ENCODE measurements at places on chromosomes 2 and 18.

DNA sequence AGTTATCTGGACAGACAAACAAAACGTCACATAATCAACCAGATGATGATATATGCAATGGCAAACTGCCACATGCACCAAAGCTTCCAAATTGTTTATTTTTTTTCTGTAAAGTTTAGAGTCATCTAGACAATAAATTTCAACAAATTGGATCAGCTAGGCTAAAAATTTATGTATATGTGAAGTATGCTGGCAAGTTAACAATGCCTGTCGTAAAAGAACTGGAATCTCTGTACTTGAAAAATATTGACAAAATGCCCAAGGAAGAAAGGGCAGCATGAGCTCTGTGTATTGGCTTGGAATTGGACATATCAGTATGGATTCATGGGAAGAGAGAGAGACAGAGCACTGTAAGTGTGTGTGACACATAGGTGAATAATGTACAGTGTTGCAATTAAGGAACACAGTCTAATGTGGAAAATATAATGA lies 309.8 kb downstream of the ERBB4 start:
- DNase-seq: no peak

DNA sequence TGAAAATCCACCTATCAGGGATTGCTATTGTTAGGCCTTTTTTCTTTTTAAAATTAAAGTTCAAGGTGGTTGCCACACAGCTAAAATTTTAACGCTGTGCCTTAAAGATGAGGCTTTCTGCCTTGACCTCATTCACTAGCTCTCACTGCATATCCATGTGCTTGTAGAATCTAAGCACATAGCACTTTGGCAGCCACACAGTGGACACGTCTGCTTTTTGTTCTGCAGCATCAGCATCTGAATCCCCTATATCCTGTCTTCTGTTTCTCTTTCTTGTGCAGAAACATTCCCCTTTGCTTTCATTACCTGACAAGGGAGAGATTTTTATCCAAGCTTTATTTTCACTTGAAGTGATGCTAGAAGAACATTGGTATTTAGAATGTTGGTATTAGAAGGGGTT lies 38.1 kb downstream of the RALB start:
- no peak for DNase-seq

DNA sequence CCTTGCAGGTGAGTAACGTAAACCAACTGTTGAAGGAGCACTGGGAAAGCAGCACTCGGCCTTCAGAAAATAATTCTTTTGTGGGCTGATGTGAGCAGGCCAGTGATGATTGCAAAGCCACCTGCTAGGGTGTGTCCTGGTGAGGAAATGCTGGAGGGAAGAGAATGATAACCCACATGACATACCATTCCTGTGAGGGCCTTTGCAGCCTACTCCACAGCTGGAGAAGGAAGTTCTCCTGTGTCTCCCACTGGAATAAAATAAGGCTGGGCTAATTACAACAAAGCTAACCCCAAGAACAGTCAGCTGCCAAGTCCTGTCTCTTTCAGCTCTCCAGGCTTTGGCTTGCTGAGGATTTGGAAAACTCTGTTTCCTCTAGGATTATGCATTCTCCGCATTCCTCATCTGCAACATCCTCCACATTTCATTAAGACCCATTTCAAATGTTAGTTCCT lies 16.7 kb upstream of the DSG1 start:
- DNase-seq: no peak

GRCh38 chr18:62347089-62347506 lies 22.0 kb downstream of the TNFRSF11A start:
- no peak for DNase-seq

- no peak for DNase-seq
Measured at GRCh38 chr2:11688222-11689069, 18.5 kb upstream of the NTSR2 start.

DNA sequence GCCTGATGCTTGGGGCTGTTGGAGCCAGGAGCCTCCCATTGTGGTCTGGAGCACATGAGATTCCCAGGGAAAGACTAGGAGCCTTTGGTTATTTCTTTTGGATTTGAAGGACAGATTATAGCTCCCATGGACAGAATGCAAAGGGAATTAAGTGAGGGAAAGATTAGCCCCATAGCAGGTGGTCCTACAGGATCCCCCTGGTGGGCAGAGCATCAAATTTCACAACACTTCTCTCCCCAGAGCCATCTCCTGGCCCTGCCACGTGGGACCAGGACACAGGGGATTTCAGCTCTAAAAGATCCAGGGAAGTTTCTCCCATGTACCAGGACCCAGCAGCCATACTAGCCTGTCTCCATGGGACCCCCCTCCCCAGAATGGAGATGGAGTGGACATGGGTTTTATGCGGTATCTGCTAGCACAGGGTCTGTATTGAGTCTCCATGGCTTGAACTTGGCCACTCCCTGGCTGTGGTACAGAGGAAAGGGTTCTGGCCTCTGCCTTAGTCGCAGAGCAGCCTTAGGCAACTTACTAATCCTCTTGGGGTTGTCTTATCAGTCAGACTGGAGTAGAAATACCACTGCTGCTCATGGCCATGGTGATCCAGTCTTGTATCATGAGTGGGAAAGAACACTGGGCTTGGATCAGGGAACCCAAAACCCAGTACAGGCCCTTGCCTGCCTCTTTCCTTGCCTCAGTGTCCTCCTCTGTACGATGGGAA lies 6.8 kb upstream of the PLB1 start:
- DNase-seq: no peak

- no peak for DNase-seq
Measured at GRCh38 chr18:74446631-74447403, 10.3 kb downstream of the DIPK1C start.

DNA sequence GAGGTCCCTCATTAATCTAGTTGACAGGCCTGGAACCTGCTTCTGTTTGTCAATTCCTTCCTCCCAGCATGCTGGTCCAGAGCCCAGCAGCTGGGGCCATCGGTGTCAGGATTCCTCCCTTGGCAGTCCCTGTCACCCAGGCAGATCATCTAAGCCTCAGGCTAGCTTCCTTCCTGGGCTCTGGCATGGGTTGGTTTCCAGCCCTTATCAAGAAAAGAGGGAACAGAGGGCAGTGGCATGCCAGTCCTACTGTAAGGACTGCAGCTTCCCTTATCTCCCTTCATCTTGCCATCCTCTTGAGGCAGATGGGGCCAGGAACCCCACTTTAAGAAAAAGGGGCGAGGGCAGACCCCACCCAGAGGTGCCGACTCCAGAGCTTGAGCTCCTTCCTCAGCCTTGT lies 10.9 kb upstream of the KCNK3 start:
- DNase-seq: no peak

DNA sequence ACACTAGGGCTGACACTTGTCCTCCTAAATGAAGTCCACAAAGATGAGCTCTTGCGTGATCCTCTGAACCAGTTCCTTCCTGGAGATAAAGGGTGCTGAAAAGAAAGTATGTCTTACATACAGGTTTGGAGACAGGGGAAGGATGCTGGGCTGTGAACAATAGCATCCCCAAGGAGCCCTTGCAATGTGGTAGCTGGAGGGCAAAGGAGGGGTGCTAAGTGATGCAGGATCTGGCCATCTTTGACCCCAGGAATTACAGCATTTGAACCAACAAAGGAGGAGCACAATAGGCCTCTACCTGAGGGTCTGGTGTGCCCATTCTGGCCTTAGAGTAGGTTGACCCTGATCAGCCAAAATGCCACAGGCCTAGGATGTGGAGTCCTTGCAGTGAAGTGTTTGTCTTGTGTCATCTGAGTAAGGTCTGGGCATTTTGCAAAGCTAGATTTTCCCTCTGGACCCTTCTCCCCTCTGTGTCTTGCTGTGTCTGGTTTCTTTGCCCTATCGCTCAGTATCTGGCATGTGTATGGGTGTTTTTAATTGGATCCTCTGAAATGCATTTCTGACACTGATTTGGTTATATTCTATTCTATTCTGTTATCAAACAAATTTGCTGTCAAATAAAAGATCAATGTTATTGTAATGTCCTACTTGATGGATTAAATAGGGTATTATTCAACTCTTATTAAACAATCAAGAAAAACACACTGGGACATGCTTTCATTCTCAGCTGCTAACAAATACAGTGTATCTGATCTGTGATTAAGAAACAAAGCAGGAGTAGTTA lies 364.8 kb upstream of the MEIS1 start:
- DNase-seq: no peak

GRCh38 chr18:21483051-21483450 lies 117.5 kb downstream of the ESCO1 start:
- no peak for DNase-seq

DNA sequence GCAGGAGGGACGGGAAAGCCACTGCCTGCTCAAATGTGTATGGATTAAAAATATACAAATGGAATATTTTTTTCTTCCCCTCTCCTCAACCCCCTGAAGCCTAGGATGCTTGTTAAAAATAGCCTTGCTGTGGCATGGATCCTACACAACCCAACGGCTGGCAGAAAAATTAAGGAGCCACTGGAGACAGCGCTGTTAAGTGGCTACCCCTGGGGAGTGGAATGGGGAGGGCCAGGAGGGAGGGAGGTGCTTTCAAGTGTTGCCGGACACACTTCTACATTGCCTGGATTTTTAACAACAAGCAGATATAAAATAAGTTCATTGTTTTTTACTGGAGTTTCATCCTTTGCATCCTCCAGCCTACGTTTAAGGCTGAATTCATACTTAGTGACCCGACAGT lies 66.6 kb downstream of the ZBTB7C start:
- DNase-seq: no peak

DNA sequence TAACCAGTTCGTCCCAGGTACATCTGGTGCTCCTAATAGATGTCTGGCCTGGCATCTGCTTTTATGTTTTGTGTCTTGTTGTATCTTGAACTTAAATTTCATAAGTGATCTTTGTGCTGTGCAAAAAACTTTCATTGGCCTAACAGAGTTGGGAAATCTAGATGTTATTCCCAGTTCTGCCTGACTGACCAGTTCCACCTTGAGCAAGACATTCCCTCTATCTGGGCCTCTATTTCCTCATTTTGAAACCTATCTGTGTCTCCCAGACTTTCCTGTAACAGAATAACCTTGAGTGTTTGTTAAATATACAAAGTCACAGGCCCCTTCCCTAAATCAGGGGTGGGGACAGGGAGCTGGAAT lies 90.5 kb upstream of the MSH2 start:
- DNase-seq: no peak

GRCh38 chr2:188187726-188188125 lies 103.9 kb upstream of the GULP1 start:
- DNase-seq: no peak

GRCh38 chr2:149278872-149279264 lies 51.5 kb upstream of the LYPD6 start:
- DNase-seq: no peak

DNA sequence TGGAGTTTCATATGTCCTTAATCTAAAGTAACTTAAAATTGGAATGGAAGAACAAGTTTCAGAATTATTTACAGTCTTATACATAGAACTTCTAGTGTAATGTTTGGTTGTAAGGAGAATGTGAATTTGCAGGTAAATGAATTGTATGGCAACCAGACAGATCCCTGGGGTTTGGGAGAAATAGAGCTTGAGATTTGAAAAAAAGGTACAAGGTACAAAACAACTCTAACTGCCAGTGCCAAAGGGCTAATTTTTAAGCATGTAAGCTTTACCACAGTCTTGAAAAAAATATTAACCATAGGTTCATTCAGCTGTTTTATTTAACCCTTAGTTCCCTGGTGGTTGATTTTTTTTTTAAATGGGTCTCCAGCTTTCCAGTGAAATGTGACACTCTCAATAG lies 103.3 kb downstream of the ICA1L start:
- DNase-seq: no peak

DNA sequence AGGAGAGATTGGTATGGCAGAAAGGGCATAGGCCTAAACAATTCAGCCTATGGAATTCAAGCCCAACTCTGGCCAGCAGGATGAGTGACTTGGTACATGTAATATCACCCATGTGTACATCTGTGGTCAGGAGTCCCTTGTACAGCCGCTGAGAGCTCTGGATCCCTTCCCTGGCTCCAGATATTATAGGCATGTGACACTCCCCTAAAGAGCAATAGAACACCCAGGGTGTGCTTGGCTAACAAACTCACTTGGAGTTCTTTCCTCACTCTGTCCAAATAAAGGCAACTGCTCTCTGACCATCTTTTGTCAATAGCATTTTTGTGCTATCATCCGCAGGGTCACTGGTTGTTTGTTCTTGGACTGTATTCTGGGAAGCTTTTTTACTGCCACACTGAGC lies 197.4 kb upstream of the NCKAP5 start:
- no peak for DNase-seq

GRCh38 chr2:212998626-212999359 lies 152.6 kb downstream of the IKZF2 start:
- DNase-seq: no peak

- no peak for DNase-seq
Measured at GRCh38 chr2:240716130-240716798, 24.6 kb downstream of the AQP12A start.

DNA sequence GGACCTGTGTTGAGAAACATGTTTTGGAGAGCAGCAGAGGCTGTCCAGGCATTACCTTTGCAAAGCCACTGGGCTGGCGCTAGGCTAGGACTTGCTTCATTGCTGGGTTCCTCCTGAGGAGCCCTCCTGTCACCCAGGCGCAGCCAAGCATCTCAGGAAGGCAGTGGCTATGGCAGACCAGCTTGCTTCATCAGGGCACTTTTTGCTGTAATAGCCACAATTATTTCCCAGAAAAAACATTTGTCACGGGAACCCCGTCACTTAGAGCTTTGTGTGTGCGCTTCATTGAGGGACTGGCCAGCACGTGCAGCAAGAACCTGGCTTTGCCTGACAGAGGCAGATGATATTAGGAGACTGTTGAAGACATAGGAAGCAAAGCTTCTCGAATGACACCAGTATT lies 36.4 kb downstream of the SLC20A1 start:
- DNase-seq: no peak

DNA sequence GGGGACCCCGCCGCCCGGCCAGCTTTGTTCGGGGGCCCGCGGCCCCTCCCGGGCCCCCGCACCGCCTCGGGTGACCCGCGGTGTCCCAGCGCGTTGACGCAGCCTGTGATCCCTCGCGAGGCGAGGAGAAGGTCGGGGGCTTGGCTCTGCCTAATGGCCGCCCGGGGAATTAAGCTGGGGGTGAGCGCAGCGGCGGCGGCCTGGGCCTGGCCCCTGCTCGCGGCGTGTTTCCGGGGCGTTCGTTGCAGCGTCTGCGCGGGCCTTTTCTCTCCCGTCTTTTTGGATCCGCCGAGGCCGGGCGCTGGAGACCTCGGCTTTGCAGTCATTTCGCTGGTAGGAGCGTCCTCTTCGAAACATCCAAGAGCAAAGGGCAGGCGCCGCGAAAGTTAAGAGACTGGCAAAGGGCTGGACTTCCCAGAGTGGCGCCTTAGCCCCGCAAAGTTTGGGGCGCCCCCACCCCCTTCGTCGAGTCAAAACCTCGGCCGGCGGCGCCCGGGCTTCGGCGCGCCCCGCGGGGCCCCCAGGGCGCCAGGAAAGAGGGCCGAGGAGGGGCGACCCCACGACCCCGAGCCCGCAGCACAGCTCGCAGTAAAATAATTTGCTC lies 1.3 kb downstream of the SALL3 start:
- DNase-seq: no peak
